Stimulated activated CD4-positive, alpha-beta T cell treated with anti-CD3 and anti-CD28 coated beads, Interleukin-1b, Interleukin-23, amount 100 ng/mL, for 24 hours (primary cell): ENCODE measurements at places on chromosomes 5 and 9.

DNA sequence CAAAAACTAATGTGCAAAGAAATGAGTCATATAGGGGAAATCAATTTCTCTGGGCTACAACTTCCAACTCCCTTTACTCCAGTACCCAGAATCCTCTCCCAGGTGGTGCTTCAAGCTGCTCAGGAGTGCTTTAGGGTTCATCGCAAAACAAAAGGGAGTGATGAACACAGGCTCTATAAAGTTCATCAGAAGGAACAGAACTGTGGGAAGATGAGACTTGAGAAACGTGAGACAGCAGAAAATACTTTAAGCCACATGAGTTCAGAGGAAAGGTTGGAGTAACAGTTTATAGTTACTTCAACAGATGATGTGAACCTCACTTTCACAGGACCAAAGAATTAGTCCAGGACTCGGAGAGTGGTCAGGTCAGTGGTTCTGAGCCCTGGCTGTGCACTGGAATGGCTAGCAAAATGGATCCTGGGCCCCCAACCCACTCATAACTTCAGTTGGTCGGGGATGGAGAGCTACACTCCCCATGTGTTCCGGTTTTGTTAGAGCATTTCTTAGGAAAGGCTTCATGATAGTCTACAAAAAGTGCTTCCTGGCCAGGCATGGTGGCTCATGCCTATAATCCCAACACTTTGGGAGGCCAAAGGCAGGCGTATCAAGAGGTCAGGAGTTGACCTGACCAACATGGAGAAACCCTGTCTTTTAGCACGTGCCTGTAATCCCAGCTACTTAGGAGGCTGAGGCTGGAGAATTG is 4.3 kb downstream of the RPL12 start:
- DNase-seq = no peak

DNA sequence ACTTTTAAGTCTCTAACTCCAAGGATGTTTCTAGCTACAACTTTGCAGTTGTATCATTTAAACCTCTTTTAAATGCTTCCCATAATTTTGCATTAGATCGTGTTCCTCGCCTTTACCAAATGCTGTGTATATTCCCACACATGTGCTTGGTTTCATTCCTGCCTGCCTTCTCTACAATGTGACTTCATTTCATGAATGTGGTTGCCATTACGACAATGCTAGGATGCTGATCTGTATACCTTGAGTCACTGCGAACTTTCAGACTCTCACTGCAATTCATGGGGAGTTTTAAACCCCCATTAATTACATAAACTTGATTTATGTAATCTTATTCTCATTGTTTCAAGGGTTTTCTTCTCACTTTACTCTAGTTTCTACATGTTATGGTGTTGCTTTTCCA is 50.3 kb downstream of the UBE2QL1 start:
- DNase-seq = no peak

GRCh38 chr5:126376443-126376842 is 46.8 kb upstream of the GRAMD2B start:
- no peak for DNase-seq

GRCh38 chr5:93587597-93588351 is 4.8 kb downstream of the NR2F1 start:
- no peak for DNase-seq

GRCh38 chr9:18208166-18209059 is 265.5 kb upstream of the ADAMTSL1 start:
- DNase-seq = no peak

DNA sequence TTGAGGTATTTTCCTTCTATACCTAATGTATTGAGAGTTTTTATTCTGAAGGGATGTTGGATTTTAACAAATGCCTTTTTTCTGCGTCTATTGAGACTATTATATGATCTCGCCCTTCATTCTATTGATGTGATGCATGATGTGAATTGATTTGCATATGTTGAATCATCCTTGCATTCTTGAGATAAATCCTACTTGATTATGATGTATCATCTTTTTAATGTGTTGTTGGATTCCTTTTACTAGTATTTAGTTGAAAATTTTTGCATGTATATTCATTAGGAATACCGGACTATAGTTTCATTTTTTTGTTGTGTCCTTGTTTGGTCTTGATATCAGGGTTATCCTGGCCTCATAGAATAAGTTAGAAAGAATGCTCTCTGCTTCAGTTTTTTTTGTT is 169.7 kb downstream of the NPR3 start:
- no peak for DNase-seq

DNA sequence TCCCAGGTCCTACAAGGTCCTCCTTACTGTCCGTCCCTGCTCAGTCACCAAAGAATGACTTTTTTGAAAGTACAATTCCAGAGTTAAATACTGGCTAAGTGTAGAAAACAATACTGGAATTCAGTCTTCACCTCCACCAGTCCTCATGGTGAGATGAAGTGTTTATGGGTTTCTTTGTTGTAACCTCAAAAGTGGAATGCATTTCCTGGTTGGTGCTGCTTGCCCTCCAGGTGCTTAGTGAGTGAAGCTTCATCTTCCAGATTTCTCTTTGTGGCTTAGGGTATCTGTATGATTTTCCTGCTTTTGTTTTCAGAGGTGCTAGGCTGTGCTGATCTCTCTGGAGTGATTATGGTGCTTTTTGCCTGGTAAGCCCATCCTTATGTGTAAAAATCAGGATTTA is 49.4 kb upstream of the DHFR start:
- DNase-seq = no peak

DNA sequence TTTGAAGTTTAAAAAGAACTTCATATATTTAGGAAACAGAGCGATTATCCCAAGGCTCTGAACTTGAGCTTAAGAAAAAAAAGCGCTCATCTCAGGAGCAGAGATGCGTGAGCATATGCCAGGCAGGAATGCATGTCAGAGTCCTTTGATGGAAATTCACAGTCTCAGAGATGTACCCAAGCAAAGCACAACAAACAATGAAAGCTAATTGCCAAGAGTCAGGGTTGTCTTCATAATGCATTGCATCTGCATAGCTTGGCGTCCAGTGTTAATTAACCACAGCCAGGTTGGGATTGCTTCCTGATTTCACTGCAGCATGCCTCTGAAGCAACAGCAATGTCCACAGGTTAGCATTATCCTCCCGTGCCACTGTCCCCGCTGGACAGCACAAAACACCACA is 907.0 kb upstream of the DMAC1 start:
- DNase-seq = no peak

DNA sequence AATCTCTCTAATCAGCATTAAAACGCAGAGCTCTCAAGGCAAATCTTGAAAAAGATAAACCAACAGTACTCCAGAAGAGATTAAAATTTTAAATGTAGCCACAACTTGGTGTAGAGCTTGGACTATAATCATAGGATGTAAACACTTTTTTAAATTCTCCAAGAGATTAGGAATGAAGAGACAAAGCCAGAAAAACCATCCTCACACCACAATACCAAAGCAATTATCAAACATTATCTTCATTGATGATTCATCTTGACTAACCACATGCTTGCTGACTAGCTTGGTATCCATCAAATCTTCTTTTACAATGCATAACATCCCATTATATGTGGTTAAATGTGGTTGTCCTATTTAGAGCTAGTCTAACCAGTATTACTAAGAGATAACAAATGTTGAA is 815.1 kb downstream of the TLE1 start:
- no peak for DNase-seq

DNA sequence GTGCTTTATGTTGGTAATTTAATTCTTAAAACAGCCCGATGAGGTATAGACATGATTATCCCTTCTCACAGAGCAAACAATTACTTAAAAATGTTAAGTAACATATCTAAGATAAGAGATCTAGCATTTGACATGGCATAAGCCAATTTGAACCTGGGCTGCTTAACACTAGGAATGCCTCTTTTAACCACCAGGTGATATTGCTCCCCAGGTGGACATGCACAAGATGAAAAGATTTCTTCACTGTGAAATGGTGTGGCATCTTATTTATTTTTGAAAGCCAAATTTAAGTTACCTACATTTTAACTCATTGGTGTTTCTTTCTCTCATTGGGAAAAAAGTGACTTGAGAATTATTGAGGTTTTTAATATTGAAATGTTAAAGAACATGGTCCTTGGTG is 15.8 kb upstream of the LRRC70 start:
- DNase-seq = no peak

GRCh38 chr5:35354751-35355150 is 124.5 kb upstream of the PRLR start:
- DNase-seq = no peak

GRCh38 chr5:81361600-81361999 is 32.3 kb downstream of the ACOT12 start:
- DNase-seq = no peak

- DNase-seq = no peak
Observed at GRCh38 chr5:147756566-147756965, 26.0 kb downstream of the JAKMIP2 start.
